ENCODE measurements at places on chromosomes 12 and 14.

DNA sequence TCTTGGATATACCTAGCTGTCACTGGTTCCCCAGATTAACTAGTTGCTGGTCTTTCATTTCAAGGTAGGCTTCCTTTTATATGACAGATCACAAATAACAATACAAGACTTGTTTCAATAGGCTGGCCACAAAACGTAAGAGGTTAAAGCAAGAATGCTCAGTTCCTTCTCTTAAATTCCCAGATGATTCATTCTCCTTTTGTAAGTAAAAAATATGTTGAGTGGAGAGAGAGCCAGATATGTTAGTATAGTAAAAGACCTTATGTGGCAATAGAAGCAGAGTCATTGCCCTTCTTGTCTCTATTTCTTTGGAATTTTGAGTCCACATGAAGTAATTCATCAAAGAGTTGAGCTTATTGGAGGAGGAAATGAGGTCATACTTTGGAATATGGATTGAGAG is 939.0 kb upstream of the ATXN7L3B start:
- no peak for DNase-seq

- peak; percentile 47 for DNase-seq
Measured at GRCh38 chr14:94113073-94113472, 2.5 kb downstream of the IFI27 start.

GRCh38 chr12:128971802-128972201 is 118.5 kb downstream of the GLT1D1 start:
- no peak for DNase-seq

- peak; percentile 68 for DNase-seq
Measured at GRCh38 chr14:101008196-101008595, 104.7 kb upstream of the RTL1 start.

DNA sequence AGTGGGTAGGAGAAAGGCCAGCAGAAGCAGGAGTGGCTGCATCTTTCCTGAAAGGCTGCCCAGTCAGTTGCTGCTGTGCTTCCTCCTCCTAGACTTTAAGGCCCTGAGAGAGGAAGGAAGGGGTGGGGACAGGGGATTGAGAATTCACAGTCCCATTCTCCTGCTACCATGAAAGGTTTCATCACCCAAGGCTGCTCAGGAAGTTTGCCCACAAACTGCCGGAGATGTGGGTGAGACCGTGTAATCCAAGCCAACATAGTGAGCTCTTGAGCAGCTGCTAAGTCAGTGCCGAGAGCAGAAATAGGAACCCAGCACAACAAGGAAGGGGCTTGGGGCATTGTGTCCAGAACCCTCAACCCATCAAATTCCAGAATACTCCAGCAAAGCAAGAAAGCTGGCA is at the start of gene CTSG:
CTSG (minus strand) TSS at position 69 of the 400 bp plus-strand sequence; CDS start at position 42, 27 bp downstream.
- DNase-seq, result no peak

- no peak for DNase-seq
Measured at GRCh38 chr14:92546347-92547053, 32.9 kb downstream of the RIN3 start.

DNA sequence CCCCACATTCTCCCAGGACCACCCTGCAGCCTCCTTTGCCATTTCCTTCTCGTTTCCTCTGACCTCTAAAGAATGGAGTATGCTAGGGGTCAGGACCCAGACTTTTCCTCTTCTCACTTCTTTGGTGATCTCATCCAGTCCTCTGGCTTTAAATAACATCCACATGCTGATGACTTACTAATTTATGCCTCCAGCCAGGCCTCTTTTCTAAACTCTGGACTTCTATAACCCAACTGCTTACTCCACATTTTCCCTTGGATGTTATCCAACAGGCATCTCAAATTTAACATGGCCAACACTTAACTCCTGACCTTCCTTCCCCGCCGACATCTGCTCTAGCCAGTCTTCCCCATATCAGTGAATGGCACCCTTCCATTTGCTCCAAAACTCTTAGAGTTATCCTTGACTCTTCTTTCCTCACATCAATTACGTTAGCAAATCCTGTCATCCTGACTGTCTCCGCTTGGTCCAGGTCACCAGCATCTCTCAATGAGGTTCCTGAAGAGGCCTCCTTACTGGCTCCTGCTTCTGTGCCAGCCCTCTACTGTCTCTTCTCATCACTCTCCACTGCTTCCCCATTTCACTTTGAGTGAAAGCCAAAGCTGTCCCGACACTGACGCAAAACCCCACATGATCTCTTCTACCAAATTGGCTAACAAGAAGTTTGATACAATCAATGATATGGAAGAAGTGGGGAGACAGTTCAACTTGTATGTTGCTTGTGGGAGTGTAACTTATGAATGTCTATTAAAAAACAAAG is 42.7 kb downstream of the TMBIM6 start:
- no peak for DNase-seq

- DNase-seq, result no peak
Measured at GRCh38 chr14:59320361-59320760, 131.9 kb downstream of the DAAM1 start.

DNA sequence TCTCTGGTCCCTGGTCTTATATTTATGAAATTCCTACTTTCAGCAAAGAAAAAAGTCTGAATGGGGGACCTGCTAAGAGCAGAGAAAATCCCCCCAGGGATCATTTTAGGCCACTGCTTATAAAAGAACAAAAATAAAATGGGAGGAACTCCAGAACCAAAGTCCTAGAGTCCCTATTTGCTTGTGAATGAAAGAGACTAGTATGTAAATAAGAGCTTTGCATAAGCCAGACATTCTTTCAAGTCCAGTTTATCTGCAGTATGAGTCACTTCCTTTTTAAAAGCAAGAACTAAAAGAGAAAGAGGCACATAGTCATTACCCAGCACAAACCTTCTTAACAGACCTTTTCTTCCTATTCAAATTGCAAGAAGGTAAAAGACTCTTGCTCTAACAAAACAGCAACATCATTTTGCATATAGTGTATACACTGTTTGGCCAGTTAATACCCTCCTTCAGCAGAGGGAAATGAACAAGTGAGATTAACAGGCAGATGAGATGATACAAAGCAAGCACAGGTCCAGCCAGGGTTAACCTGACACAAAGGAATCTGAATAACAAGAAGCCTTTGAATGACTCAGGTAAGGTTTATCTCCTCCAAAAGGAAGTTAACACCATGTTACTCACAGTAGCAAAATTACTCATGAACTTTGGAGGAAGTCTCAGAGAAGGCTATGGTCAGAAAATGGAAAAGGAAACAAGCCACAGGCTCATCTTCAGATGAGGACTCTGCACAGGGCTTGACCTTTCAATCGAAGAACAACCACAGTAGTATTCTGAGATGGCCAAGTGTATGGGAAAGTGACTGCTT is 87.3 kb downstream of the PHLDA1 start:
- no peak for DNase-seq

DNA sequence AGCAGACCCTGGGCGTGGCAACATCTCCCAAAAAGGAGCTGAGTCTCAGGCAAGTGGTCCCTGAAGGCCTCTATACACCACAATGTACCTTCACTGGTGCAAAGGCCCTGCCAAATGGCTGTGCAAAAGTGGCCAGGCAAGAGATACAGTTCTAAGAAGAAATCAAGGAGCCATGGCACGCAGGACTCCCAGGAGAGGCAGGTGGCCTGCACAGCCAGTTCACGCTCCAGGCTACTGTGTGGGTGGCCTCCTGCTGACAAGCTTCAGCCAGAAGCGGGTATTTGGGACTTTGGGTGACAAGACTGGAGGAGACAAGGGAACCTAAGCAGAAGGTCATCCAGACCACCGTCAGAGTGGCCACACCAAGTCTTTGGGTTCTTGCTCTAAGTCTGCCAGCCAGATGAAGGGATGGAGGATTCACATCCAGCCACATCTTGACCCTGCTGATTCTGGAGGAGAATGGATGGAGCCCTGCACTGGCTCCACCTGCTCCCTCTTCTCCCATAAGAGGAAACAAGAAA is 20.5 kb upstream of the ZFP36L1 start:
- no peak for DNase-seq

DNA sequence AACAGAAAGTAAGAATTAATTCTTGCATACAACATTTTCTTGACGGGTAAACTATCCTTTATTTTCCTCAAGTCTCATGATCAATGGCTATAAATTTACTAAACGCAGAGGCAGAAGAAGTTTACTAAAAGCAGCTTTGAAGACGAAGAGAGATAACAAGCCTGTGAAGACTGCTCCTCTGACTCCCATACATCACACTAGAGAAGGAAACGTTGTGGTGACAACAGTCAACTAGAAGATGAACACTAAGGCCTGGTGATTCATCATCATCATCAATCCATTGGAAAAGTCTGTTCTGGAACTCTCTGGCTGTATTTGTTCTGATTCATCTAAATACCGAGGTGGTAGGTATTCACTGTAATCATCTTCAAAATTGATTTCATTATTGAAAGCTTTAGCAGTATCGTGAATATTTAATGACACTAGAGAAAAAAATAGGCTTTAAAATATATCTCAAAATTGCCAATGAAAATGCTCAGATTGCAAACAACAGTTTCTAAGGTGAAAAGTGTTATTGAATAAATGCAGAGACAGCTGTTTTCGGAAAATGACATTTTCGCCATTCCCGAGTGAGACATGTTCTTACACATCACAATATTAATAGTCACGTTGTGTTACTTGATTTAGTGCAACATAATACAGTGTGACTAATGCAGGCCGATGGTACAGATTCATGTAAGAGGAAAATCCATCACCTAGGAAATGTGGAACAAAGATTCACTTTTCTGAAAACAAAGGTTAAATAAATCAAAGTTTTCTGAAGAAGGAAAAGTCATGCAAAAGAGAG is 260.5 kb downstream of the C12orf50 start:
- DNase-seq, result no peak

DNA sequence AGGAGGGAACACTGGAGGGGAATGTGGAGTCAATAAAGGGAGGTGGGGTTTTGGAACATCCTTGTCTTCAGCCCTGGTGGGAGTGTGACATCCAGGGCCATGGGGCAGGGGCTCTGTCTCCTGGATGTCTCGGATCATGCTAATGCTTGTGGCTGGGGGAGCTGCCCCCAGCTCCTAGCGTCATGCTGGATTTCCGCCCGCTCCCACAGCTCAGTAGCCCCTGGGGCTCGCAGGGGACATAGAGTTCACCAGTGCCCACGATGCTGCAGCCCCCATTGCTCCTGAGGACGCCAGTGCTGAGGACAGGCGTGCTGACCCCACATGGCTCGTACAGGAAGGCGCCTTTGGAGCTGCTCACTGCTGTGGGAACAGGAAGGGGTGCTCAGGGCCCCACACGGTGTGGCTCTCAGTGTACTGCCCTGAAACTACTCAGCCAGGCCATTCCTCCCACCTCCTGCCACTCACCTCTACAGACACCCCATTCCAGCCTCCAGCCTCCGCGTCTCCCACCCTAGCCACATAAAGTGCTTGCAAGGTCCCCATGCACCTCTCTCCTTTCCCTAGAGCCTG is 9.5 kb upstream of the KRT84 start:
- no peak for DNase-seq

- DNase-seq, result no peak
Measured at GRCh38 chr14:37179896-37180502, 7.6 kb upstream of the SLC25A21 start.

DNA sequence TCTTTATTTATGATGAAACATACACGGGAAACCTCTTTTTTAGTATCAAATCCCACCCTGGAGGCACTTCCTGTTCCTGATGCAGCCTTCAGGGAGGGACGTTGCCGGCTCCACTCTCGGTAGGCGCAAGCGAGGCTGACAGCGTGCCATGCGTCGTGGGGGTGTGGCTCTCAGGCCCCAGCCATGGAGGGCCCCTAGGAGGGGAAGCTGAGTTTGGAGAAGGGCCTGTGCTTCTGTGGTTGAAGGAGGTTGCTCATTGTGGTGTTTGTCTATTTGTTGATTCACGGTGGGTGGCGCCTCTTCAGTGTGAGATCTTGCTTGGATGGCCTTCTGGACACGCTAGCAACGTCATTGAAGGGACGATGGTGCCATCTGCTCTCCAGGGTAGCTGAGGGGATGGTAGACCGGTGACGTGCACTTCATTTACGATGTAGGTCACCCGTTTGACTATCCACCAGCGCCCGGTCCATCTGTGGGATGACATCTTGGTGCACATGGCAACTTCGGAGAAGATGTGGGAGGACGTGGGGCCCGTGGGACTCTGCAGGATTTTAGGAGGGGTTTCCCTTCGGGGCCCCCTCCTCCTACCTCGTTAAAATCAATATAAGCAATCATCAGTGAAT is 126.3 kb upstream of the RTL1 start:
- peak; percentile 49 for DNase-seq

DNA sequence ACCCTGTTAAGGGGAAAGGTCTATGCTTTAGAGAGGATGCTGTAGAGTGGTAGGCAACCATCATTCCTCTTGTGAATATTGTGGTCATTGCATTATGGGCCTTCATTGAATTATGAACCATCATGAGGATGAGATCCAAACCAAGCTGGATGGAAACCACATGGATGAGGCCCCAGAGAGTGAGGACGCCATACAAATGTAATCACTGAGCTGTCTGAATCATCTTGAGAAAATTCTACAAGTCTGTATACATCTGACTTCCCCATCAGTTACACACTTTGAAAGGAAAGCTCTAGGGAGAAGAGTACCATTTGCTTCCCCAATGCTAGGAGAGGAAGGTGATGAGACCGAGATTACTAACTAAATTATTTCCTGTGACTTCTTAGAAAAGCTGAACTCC is 172.9 kb downstream of the CACNA1C start:
- DNase-seq, result no peak

GRCh38 chr12:15208140-15208539 is 13.1 kb downstream of the RERG start:
- no peak for DNase-seq

DNA sequence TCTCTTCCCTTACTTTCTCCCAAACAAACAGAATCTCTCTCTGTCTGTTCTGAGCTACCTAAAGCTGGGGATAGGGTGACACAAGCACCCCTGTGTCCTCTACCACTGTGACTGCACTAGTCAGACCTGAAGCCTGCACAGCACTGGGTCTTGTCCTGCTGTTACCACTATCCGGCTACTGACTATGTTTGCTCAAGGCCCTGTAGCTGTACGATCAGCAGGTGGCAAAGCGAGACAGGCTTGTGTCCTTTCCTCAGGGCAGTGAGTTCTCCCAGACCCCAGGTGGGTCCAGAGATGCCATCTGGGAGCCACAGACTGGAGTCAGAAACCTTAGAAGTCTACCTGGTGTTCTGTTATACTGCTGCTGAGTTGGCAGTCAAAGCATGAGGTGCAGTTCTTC is 116.4 kb downstream of the NUBPL start:
- DNase-seq, result no peak

- no peak for DNase-seq
Measured at GRCh38 chr12:20024194-20024593, 344.1 kb upstream of the PDE3A start.

DNA sequence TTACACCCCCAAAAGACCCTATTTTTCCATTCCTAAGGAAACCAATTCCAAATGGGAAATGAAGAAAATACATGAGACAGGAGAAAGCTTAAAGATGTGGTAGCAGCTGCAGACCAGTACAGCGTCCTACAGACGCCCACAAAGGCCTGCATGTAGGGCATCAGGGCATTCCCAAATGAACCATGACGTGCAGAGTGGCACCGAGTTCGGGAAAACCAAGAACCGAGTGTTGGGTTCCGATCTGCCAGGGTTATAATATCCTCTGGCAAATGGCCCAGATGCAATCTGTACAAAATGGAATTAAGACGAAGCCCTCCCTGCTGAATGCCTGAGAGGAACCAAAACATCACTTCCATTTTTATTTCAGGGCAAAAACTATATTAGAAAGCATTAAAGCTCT is 34.4 kb upstream of the SELPLG start:
- no peak for DNase-seq

Data from cardiac septum (tissue), 1 donor.